ENCODE measurements at places on chromosomes 1 and 21. TPM values are rescaled to one million over a fixed set of nuclear protein-coding genes. Genes with fewer than 3 reads are reported as not detected.

CYP2J2 gene
- 0.17 TPM for total RNA-seq

FAM72C gene
- not detected for total RNA-seq

TSPAN1 gene
- total RNA-seq, result 1.5 TPM

SPRR1B gene
- total RNA-seq, result not detected

- peak; percentile 50 for DNase-seq
- H3K27me3 ChIP-seq, result no peaks in the 10 kb centered on the region
- H3K27ac ChIP-seq, result no peak overlapping the region
- H3K4me1 ChIP-seq, result no peaks in the 10 kb centered on the region
- H3K36me3 ChIP-seq, result no peaks in the 10 kb centered on the region
- H3K4me3 ChIP-seq, result no peak overlapping the region
Measured at GRCh38 chr1:181531951-181532600, 48.8 kb downstream of the CACNA1E start.

- no peak for DNase-seq
- H3K4me3 ChIP-seq, result no peak overlapping the region
- H3K27me3 ChIP-seq, result peaks cover 63% of the 10 kb centered on the region
- no peaks in the 10 kb centered on the region for H3K4me1 ChIP-seq
- no peaks in the 10 kb centered on the region for H3K36me3 ChIP-seq
Measured at GRCh38 chr1:36658838-36659237, 176.1 kb upstream of the CSF3R start.

- peaks cover 57% of the 10 kb centered on the region for H3K4me1 ChIP-seq
- H3K36me3 ChIP-seq, result no peaks in the 10 kb centered on the region
- no peaks in the 10 kb centered on the region for H3K27me3 ChIP-seq
- no peak for DNase-seq
- H3K4me3 ChIP-seq, result no peak overlapping the region
- H3K27ac ChIP-seq, result no peak overlapping the region
Measured at GRCh38 chr1:64896551-64896950, 69.8 kb downstream of the JAK1 start.

DNA sequence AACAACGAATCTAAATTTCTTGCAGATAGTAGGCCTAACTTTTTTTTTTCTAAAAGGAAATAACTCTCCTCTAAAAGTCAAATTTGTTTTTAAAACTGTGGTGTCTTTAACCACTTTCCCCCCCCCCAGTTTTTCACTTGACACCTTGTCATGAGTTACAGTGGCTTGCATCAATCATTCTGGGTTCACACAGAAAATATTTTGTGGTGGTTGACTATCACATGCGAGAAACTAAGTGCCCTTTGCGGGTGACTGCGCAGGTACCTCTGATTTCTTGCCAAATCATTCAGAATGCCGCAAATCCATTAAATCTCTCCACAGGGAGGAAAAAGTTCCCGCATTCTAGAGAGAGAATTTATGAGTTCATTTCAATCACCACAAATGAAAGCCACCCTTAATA lies 23.8 kb upstream of the SAMSN1 start:
- no peak for DNase-seq
- no peak overlapping the region for H3K27ac ChIP-seq
- H3K4me1 ChIP-seq, result no peaks in the 10 kb centered on the region
- no peaks in the 10 kb centered on the region for H3K27me3 ChIP-seq
- H3K36me3 ChIP-seq, result no peaks in the 10 kb centered on the region
